ENCODE measurements at places on chromosomes 7 and 10.

DNA sequence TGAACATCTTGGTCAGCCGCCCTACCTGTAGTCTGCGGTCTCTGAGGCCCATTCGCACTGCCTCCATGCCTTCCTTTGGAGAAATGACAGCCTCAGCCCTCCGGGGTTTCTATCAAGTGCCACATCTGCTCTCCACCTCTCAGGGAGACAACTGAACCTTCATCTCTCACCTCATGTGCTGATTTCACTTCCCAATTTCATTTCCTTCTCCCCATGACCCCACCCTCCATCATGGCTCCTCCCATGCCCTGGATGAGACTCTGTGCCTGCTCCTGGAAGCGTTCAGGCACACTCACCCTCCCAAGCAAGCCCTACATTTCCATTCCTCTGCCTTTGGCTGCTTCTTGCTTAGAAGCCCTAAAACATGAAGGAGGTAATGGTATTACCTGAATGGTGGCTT, 7.8 kb upstream of the SCD start:
- no peak for DNase-seq

DNA sequence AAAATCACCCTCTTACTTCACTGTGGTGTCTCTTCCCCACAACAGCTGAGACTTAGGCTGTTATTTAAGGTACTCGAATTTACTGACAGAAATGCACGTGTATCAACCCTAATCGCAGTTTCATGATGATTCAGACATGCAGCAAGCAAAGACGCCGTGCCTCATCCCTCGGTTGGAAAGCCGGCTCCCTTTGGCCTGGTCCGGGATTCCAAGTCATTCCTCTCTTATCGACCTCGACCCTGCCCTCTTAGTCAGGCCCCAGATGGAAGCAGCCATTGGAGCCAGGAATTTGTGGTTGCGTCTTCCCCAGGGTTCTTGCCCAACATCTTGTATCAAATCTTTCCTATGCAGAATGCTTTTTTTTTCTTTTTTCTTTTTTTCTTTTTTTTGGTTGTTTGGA, 229.5 kb downstream of the GATA3 start:
- DNase-seq: no peak

DNA sequence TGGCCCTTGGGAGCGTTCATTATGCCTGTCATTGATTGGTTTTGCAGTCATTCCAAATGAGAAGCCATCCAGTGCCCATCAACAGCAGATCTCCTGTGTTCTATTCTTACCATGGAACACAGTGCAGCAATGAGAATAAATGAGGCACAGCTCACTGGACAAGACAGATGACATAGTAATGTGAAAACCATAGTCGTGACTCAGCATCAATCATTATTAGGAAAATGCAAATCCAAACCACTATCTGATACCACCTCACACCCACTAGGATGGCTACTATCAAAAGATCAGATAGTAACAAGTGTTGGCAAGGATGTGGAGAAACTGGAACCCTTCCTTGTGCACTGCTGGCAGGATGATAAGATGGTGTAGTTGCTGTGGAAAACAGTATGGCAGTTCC, 144.7 kb downstream of the ARHGAP22 start:
- DNase-seq: no peak

DNA sequence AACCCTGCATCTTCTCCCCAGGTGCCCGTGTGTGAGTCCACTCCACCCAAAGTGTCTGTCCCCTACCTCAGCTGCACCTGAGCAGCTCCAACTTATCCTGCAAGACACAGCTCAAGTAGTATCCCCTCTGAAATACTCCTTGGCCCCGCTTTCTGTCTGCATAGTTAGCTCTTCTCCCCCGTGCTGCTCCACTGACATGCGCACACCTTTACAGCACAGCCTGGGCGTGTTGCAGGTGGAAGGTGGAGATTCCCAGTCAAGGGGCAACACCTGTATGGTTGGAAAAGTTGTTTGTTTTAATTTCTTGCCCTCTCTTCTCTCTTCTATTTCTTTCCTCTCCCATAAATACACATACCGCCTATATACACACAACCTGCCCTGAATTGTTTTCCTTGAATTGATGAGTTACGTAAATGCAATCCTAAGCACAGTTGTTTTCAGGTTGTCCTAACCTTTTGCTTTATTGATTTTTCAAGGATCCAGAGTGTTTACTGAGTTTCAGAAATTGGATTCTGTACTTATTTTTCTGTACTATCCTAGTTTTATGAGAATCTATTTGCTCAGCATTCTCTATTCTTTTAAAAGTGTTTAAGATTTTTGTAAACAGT, 14.9 kb downstream of the MET start:
- DNase-seq: no peak

- DNase-seq: no peak
These were observed 567 bp downstream of the KCNH2 start for GRCh38 chr7:150977382-150978125.

- DNase-seq: peak; percentile 17
These were observed at the start of gene VWDE for GRCh38 chr7:12403287-12404181. Gene VWDE (minus strand): TSS chr7:12403865. CDS start chr7:12403716, 149 bp downstream.

GRCh38 chr7:48087349-48087748, 1.7 kb upstream of the UPP1 start:
- no peak for DNase-seq

DNA sequence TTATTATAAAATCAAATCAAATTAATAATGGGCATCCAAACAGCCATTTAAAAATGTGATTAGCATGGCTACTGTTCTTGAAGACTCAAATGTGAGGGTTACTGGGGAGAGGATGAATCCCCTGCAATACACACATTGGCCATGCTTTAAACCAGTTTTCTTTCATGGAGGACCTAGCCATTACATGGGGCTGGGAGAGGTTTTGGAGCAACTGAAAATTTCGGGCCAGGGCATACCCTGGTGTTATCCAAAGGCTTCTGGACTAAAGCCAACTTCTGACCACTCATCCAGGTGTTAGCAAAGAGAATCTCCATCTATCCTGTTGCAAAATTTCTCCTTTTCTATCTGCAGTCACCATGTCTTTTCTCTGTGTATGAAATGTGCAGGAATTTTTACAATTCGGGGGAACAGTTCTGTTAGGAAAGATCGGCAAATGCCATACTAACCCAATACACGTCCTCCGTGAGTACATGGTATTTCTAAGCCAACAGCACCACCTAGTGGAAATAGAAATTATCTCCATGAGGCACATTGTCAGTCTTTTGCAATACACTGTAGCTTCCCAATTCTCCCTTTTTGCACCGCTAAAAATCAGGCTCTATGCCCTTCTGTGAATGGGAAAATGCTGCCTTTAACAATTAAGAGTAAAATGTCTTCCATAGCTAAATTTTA, 47.0 kb upstream of the ZNF107 start:
- DNase-seq: no peak

- no peak for DNase-seq
These were observed 4.8 kb upstream of the OR9A4 start for GRCh38 chr7:141911391-141911790.

DNA sequence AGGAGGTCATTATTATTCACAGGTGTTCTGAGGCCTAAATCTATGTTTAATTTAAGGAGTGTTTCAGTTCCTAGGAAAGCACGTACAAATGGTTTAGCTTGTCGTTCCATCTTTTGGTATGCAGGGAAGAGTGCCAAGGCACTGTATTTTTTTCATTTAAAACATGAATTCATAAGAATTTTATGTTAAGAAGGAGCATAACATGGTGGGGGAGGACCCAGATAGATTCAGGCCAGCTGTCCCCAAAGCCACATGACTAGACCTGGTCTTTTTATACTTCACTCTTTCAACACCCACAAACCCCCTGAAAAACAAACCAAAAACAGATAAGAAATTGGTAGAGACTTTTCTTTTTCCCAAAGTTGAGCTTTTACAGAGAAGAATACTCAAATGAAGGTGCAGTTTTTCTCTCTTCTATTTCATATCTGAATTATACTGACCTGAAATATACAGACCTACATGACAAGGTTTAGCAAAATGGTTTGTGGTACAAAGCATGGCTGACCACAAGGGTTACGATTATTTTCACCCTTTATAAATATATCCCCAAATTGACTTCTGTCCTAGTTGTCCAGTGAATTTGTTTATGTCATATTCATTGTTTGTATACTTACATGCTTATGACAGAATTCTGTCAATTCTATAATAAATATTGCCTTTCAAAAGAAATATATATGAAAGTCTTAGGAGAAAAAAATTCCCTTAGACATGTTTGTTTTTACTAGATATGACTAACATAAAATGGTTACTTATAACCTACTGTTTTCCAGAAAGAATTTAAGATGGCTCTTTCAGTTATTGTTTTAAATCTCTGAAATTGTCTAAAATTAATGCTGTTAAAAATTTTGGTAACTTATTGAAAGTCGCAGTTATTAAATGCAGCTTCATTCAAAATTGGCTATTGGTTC, 71.3 kb downstream of the AP3M1 start:
- DNase-seq: no peak
